AG10803 (cell line): ENCODE measurements at places on chromosomes 13 and 19.

- DNase-seq = no peak
Observed at GRCh38 chr13:109764470-109765291, 21.7 kb downstream of the IRS2 start.

DNA sequence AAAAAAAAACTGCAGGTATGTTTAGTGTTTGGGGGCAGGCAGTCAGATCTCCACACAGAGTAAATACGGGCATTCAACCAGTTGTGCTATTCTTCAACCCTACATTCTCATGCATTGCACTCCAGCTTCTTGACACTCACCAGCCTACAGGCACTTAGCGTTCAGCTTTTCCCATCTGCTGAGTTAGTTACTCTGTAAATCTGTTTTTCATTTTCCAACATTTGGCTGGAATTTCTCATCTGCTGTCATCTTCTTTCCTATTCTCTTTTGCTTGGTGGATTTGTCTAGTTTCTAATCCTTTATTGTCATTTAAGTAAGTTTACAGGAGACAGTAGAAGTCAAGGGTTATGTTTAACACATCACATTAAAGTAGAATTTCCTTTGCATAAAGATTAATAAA, 1318.9 kb downstream of the OLFM4 start:
- no peak for DNase-seq

GRCh38 chr13:76885203-76886004, 801 bp downstream of the KCTD12 start:
- DNase-seq = peak; percentile 66

DNA sequence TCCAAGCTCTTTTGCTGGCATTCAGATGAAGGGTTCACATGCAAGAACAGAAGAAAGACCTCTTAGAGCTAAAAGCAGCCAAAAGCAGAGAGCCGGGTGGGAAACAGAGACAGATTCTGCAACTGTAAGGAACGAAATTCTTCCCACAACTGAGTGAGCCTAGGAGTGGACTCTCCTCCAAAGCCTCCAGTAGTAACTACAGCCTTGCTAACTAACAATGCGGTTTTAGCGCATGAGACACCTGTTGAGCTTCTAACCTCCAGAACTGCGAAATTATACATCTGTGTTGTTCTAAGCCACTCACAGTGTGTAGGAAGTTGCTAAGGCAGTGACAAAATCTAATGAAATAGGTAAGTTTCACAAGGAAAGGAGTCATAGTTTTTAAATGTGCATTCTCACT, 98.1 kb upstream of the SLITRK1 start:
- DNase-seq = no peak

- peak; percentile 12 for DNase-seq
Observed at GRCh38 chr13:109517517-109517916, 268.9 kb downstream of the IRS2 start.

DNA sequence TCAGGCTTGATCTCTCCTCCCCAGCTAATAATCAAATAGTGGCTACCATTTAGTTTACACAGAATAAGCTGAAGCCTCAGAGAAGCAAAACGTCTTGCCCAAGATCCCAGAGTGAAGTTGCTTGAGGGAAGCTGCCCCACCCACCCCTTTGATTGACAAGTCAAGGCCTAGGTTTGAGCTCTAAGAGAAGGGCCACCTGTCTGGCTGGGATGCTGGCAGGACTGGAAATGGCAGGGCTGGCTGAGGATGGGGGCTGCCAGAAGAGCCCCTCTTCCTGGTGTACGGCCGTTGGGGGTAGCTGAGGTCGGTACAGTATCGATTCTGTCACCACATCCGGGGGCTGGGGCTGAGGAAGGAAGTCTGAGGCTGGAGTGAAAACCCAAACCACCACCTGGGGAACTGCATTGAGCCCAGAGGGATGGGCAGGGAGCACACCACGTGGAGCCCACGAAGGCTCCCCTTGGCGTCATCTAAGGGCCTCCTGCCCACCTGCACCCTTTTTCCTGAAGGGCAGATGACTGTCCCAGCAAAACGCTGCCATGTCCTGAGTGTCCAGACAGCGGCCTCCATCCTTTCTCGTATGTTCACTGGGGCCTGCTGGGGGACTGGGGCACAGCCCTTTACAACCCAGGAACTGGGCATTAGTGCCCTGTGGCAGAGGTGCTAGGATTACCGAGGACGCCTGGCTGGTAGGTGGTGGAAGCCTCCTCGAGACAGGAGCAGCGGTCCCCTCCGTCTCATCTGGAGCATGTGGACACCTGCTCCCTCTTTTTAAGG, 1.4 kb upstream of the PRKD2 start:
- no peak for DNase-seq

GRCh38 chr13:70255406-70255991, 147.2 kb upstream of the KLHL1 start:
- no peak for DNase-seq

DNA sequence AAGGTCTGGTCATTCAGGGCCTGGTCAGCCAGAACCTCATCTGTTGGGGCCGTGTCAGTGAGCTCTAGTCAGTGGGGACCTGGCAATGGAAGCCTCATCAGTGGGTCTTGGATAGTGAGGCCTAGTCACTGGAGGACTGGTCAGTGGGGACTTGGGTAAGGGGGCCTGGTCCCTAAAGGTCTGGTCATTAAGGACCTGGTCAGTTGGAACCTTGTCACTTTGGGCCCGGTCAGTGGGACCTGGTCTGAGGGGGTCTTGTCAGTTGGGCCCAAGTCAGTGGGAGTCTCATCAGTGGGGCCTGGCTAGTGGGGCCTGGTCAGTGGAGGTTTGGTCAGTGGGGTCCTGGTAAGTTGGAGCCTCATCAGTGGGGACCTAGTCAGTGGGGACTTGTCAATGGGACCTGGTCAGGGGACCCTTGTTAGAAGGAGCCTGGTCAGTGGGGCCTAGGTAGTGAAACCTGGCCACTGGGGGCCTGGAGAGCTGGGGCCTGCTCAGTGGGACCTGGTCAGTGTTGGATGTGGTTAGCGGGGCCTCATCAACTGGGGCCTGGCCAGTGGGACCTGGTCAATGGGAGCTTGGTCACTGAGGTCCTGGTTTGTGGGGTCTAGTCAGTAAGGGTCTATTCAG, 43.7 kb upstream of the TPM4 start:
- DNase-seq = no peak

GRCh38 chr13:52868190-52868589, 19.8 kb upstream of the PCDH8 start:
- no peak for DNase-seq

DNA sequence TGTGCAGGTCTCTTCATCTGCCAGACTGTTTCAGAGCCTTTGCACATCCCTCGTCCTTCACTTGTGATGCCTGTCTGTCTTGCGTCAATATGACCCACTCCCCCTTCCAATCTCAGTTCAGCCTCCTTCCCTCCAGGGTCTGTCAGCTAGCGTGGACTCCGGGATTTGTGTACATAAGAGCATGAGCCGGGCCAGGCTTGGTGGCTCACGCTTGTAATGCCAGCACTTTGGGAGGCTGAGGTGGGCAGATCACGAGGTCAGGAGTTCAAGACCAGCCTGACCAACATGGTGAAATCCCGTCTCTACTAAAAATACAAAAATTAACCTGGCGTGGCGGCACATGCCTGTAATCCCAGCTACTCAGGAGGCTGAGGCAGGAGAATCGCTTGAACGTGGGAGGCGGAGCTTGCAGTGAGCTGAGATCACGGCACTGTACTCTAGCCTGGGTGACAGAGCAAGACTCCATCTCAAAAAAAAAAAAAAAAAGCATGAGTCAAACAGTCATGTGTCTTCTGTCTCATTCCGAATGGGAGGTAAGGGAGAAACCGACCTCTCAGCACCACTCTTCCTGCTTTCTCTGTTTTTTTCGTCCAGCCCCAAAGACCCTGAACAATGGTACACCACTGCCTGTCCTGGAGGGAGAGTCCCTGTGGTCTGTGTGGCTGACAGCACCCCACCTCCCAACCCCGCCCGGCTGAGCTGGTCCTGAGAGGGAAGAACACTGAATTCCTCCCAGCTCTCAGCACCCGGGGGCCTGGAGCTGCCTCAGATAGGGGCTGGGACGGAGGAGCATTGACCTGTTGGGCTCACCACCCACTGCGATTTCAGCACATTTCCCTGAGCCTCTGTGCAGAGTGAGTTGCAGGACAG, 2.4 kb upstream of the SIGLEC9 start:
- DNase-seq = no peak

- DNase-seq = no peak
Observed at GRCh38 chr19:1009041-1009980, 9.1 kb downstream of the GRIN3B start.

DNA sequence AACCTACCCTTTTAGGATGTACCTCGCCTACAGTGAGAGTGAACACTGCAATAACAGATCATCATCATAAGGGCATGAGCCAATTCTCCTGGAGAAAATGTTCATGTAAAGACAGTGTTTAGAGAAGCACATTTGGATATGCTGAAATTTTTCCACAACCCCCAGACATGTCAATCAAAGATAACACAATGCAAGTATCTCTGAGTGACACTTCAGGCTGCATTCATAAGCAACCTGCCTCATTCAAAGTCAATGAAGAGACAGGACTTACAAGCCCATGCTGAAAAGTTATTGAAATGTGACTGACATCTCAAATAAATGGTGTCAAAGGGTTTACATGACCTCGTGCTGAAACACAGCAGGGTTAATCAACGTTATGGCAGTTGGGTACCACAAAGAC, 102.0 kb downstream of the PCDH9 start:
- no peak for DNase-seq
